ENCODE measurements at places on chromosomes 7 and 10. TPM values are rescaled to one million over a fixed set of nuclear protein-coding genes. Genes with fewer than 3 reads are reported as not detected.

Gene TAF3
- total RNA-seq = 6.1 TPM

DNA sequence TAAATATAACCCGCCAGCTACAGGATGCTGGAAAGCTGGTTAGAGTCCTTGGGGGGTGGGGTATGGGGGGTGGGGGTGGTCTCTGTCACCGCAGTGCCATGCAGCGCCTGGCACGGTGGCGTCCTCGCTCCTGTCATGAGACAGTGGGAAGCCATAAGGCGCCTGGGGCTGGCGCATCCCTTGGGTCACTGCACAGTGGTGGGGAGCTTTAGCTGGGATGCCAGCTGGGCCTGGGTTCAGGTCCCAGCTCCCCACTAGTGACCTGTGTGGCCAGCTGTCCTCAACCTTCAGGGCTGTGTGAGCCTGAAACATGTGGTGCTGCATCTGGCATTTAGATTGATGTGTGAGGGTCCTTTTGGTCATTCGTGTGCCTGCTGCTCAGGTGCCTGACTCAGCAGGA is 93.9 kb downstream of the BMS1 start:
- no peak for DNase-seq

DNA sequence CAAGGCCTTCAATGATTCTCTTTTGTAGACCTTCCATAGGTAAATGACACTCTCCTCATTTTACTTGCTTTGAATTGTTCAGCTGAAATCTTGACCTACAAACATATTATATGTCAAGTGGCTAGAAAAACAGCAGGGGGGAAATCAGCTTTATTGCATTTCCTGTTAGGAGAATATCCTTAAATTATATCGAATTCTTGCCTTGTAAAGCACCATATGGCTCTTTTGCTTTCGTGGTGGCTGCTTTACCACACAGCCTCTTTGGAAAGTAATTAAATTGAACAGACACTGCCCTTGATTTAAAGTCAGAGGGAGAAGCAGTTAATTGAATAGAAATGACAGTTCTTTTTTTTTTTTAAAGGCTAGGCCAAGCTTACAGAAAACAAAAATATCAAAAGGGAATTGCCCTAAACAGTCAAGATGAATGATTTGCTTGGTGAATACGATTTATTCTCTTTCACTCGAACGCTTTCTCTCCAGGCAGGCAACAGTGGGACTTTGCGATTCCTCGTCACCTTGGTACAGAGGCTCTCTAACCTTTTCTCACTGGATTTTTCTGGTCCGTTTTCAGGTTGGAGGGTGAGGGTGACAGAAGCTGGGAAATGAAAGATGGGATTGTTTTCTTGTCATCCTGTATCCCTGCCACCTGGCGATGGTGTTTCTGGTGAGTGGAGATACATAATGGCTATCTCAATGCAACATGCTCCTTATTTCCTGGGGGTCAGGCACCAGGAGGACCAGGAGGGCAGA is 126.0 kb downstream of the GATA3 start:
- DNase-seq = no peak

DNA sequence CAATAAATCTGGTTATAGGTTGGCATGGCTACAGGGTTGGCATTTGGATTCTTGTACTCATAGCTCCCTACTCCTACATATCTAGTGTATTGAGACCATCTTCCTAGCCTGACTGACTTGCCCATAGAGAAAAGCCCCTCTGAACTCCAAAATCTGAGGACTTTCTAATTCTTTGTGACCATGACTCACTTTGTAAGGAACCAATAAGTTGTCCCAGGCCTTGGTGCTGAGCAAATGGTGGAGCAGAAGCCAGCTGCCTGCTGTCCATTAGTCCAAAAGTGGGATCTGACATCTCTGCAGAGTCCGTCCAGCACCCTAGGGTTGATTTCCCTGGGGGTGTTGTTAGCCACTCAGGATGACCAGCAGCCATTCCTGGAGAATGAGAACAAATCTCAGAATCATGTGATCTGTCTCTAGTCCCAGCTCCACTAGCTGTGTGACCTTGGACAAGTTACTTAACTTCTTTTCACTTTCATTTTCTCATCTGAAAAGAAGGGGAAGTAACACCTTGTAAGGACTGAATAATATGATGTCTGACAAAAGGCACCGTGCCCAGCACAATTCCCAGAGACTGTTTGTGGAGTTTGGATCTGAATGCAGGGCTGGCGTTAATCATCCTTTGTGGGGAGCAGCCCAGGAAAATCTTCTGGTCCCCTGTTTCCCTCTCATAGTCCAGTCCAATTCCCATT is 44.1 kb downstream of the MTURN start:
- no peak for DNase-seq

- DNase-seq = no peak
Measured at GRCh38 chr7:116284390-116284789, 74.1 kb downstream of the TES start.

DNA sequence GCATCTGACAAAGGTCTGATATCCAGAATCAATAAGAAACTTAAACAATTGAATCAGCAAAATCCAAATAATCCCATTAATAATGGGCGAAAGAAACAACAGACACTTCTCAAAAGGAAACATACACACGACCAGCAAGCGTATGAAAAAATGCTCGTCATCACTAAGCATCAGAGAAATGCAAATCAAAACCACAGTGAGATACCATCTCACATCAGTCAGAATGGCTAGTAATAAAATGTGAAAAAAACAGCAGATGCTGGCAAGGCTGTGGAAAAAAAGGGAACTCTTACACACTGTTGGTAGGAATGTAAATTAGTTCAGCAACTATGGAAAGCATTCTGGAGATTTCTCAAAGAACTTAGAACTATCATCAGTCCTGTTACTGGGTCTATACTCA is 496.7 kb downstream of the SH2D4B start:
- DNase-seq = no peak

DNA sequence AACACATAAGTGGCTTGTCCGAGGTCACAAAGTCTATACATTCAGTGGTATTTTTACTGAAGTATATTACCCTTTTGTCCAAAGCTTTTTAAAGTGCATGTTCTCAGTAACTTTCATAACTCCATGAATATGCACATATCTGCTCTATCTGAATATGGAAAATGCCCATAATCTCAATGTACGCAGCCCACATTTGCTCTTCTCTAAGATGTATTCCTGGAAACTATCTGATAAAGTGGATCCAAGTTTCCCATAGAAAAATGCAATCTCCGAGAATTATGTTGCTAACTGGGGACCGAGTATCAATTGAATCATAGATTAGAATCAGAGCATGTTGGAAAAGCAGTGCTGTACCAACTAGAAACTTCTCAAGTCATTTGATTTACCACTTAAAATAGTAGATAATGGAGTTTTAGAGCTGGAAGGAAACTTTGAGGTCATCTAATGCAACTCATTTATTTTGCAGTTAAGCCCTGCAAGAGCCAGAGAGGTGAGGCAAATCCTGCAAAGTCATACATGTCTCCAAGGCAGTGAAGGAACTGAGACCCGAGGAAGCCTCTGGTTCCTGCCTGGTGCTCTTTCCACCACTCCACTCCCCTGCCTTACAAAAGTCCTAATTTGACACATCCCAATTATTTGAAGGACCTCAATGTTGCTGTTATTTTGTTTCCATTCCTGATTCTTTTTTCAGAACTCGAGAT is 69.4 kb downstream of the CYCS start:
- DNase-seq = no peak

- no peak for DNase-seq
Measured at GRCh38 chr10:57015595-57016318, 654.7 kb upstream of the ZWINT start.

GRCh38 chr7:66880053-66880452 is 41.0 kb upstream of the TMEM248 start:
- DNase-seq = no peak

- no peak for DNase-seq
Measured at GRCh38 chr7:94142281-94142680, 138.1 kb upstream of the BET1 start.

- no peak for DNase-seq
Measured at GRCh38 chr7:80708123-80708522, 69.7 kb downstream of the CD36 start.

All from uterus (tissue), 4 donors.